Uterus (tissue), 4 donors: ENCODE measurements at places on chromosomes 4 and X.
A peak's percentile ranks its signal among the peaks of the same experiment; 100 is the strongest.

GRCh38 chr4:127936974-127937373 lies 28.0 kb downstream of the MFSD8 start:
- DNase-seq, result no peak

- no peak for DNase-seq
Observed at GRCh38 chr4:163694385-163694784, 199.9 kb downstream of the TMA16 start.

DNA sequence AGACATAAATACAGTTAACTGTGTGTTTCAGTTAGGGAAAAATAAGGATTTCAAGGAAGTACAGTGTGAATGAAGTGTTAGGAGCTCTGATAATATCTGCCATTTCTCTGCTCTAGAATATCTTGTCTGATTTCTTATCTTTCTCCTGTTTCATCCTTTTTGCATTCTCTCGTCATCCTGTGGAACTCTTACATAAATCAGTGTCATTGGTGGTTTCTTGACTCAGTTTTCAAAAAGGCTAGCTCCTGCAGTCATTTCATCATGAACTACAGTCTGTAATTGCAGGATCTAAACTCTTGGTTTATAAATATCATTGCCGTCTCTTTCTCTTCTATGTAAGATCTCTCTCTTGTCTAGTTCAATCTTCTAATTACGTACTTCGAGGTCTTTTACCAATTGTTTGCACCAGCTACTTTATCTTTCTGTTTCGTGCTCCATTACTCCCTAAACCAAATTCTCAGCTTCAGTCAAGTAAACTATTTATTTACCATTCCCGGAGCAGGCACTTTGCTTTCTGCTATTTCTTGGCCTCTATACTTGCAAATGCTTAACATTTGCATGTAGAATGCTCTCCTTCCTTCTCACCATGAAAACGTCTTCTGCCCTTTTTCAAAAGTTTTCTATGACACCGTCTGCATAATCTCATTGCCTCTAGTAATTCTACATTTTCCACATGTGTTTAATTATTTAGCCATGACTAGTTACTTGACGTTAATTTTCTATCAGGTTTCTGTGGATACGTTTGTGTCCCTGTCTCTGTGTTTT lies 294.0 kb downstream of the TENM3 start:
- no peak for DNase-seq

GRCh38 chr4:100113732-100114131 lies 76.5 kb downstream of the DDIT4L start:
- DNase-seq, result no peak

DNA sequence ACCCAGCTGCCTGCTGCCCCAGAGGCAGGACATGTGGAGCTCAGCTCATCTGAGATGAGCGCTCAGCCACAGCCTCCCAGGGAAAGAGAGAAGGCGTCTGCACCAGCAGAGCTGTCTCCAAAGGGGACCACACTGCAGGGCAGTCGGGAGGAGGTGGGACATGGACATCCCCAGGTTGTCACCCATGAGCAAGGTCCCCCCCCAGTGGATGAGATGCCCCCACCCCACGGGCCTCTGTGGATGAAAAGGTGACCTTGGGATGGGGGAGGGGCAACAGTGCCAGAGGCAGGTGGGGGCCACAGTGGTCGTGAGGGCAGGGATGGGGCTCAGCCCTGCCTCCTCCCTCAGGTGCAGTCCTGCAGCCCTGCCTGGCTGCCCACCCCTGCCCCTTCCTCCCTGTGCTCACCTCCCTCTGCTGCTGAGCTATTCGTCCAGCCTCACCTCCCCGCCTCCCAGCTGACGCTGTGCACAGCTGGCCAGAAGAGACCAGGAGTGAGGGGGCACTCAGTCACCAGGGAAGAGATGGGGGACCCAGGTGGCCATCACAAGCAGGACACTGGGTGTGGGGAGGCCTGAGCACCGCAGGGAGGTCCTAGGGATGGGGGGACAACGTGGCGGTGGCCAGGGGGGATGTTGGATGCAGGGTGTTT lies 9.3 kb downstream of the NKX1-1 start:
- no peak for DNase-seq

DNA sequence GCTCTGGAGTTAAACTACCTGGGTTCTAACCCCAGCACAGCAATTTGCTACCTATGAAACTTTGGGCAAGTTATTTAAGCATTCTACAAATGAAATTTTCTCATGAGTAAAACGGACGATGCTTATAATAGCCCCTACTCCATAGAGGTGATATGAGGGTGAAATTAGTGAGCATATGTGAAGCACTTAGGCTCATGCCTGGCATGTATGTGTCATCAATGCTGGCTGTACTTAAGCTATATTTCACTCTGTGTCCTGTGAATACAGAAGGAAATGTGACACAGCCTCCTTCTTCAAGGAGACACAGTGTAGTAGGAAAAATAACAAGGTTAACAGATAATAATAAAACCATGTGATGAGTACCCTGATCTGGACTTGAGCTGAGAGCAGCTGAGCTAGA lies 20.4 kb upstream of the FMR1NB start:
- no peak for DNase-seq

- no peak for DNase-seq
Observed at GRCh38 chrX:40864972-40865371, 129.6 kb upstream of the MED14 start.

- no peak for DNase-seq
Observed at GRCh38 chr4:94448815-94449375, 2.8 kb upstream of the PDLIM5 start.

DNA sequence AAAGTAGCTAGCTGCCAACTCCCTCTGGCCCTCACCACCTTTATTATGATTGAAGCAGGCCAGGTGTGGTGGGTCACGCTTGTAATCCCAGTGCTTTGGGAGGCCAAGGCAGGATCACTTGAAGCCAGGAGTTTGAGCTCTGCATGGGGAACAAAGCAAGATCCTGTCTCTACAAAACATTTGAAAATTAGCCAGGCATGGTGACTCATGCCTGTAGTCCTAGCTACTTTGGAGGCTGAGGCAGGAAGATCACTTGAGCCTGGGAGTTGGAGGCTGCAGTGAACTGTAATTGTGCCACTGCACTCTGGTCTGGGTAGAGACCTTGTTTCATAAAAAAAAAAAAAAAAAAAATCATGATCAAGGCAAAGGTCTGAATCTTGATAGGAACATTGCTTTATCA lies 467.0 kb upstream of the DIPK2B start:
- no peak for DNase-seq

GRCh38 chr4:26076000-26076587 lies 162.1 kb downstream of the SMIM20 start:
- DNase-seq, result no peak

GRCh38 chrX:31266203-31267076 lies 194.6 kb upstream of the FTHL17 start:
- peak; percentile 25 for DNase-seq
